ENCODE measurements at places on chromosomes 6 and 20. TPM values are rescaled to one million over a fixed set of nuclear protein-coding genes. Genes with fewer than 3 reads are reported as not detected.

- DNase-seq: no peak
These were observed 732.2 kb downstream of the CBLN4 start for GRCh38 chr20:55273149-55273548.

- no peak for DNase-seq
These were observed 73.9 kb downstream of the DHX35 start for GRCh38 chr20:39036011-39036410.

- DNase-seq: peak; percentile 56
These were observed 2.5 kb upstream of the BPIFA1 start for GRCh38 chr20:33233129-33233774.

- no peak for DNase-seq
These were observed 10.1 kb downstream of the ALDH5A1 start for GRCh38 chr6:24504649-24505586.

GRCh38 chr6:31651602-31652191 lies 764 bp downstream of the BAG6 start:
- DNase-seq: peak; percentile 70

DNA sequence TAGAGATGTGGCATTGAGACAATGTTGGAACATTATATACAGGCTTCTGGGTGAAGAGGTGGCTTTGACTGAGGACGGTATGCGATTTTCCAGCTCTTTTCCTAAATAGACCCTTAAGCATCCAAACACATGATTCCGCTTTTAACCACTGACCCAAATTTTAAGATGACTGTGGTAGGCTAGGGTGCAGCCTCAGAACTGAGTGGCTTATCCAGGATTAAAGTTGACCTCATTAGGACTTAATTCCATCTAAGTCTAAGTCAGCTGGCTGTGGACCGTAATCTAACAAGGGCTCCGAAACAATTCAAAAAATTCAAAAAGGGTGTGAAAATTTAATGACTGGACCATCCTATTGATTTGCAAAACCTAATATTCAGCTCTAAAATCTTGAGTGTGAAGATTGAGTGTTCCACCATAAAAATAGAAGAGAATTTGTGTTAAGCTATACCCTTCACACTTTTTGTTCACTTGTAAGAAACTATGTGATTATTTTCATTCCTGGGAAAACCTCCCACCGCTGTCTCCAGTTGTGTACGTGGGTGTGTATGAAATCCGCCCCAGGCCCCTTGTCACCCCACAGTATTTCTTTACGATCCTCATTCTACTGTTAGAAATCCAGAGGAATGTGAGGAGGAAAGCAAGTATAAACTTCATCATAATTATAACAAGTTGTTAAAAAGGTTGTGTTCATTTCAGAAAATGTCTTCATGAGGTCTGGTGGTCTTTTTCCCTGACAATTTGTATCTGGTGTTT lies 2.7 kb downstream of the PCMTD2 start:
- DNase-seq: no peak

DNA sequence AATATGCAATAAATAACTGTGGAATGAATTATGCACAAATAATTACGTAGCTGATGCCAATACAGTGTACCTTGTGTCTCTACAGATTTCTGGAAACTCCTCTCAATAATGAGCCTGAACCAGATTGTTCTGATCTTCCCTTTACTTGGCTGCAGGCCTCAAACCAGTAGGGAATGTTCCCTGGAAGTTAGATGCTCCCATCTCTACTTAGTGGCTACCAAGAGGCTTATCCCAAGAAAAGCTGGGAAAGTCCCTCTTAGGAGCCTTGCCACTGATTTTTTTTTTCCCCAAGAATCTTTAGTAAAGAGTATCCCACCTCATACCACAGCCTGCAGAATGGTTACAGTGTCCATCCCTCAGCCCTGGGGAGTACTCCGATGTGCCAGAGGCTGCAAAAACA lies 702.1 kb downstream of the RFPL4B start:
- no peak for DNase-seq

DNA sequence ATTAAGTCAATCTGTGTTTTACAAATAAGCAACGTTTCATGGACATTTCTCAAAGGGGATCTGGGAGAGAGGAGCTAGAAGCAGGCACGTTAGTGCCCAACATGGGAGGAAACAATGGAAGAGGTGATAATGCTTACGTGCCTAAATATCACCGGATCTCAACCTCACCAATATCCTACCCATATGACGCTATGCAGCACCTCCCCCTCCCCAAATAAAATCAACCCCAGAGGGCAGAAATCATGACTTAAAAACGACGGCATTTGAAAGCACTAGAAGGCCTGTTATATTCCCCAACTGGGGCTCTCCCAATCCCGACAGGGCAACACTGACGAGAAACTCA lies 425 bp downstream of the HBS1L start:
- no peak for DNase-seq

DNA sequence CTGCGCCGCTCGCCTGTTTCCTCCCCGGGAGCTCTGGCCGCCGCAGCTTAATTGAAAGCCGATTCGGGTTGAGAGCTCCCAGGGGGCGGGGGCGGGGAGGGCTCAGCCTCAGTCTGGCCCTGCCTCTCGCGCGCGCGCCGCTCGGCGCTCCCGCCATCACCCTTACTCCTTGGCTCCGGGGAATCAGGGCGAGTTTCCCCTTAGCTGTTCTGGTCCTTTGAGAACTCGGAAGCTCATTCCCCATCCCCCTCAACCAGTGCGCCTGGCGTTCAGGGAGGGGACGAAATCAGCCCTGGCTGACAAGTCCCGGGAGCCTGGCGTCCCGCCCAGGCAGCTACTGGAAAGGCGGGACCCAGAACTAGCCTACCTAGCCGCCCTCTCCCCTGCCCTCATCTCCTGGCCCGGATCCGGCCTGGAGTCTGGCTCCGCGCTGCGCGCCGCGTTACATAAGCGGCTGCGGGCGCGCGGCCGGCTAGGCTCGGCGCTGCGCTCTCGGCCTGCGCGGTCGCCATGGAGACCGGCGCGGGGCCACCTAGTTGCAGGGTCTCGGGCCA lies 2.8 kb downstream of the SLC12A5 start:
- peak; percentile 89 for DNase-seq

GRCh38 chr20:20273286-20273685 lies 94.6 kb upstream of the INSM1 start:
- DNase-seq: no peak

GRCh38 chr20:22216984-22217383 lies 367.4 kb downstream of the FOXA2 start:
- DNase-seq: no peak

DNA sequence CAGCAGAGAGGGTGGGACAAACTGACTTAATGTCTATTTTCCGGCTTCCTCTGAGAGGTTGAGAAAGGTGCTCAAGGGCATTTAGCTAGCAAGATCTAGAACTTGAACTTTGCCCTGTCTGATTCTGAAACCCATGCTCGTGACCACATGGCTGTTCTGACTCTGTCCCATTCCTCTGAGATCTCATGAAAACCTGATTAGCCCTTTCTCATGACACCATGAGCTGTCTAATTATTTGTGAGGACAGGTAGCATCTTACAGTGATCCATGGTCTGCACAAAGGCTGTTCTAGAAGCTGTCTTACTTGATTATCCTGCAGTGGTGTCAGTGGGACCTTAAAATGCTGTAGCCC lies 89.6 kb upstream of the TOX2 start:
- no peak for DNase-seq

DNA sequence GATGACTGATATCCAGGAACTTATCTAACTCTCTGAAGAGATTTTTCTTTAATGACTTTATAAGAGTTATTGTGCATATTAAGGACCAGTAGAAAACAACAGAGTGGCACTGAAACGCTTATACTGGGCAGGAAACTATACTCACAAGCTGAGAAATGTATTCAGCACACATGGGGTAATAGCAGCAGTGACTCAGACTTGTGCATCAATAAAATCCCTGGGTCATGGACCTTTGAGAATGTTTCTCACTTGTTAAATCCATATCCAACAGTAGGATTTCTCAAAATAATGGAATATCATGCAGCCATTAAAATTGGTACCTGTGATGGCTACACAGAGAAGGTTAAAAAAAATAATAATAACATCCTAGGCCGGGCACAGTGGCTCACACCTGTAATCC lies 219.5 kb downstream of the BTBD9 start:
- no peak for DNase-seq

DNA sequence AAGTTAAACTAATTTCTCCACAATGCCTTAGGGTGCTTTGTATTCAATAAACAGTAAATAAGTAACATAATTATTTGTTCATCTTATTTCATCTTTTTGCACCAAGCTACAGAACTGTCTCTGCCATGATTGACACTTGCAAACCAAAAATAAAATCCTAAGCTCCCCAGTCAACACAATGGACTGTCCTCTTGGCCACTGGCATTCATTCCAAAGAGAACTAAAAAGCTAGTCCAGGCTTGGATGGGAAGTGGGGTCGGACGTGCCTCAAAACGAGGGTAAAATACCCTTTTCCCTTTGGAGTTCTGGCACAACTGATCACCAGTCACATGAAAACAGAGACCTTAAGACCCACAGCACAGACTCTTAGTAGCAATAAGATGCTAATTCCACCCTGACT lies 66.4 kb upstream of the THBS2 start:
- DNase-seq: no peak

DNA sequence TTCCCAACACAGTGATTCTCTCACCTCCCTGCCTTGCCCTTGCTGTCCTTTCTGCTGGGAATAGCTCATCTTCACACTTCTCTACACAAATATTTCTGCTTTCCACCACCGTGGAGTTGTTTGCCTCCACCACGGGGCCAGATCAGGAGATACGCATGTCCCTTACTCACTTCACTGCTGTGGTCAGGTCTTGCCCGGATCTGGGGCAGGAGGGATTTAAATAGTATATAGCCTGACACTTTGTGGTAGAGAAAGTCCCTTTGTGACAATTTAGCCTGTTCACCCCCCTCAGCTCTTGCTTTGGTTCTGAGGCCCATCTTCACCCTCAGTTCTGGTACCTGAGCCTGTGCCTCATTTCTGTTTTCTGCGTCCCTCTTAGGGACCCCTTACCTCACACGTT lies 92.6 kb upstream of the PREP start:
- no peak for DNase-seq

- DNase-seq: peak; percentile 6
These were observed 2.7 kb upstream of the RBM24 start for GRCh38 chr6:17278289-17279063.

DNA sequence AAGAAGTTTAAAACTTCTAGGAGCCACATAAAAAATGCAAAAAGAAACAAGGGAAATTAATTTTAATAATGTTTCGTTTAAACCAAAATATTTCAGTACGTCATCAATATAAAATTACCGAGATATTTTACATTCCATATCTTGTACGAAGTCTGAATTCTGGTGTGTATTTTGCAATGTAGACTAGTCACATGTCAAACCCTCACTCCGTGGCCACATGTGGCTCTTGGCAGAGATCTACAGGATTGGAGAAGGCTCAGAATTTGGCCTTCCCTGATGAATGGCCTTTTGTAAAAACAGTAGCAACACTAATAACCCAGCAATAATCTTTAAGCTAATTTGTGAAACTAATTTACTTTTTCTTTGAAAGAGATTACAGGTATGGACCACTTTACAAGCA lies 217.1 kb downstream of the PRL start:
- no peak for DNase-seq

GRCh38 chr6:80433010-80433672 lies 326.7 kb downstream of the BCKDHB start:
- DNase-seq: no peak

GRCh38 chr6:138467901-138468300 lies 31.4 kb downstream of the NHSL1 start:
- DNase-seq: no peak

- DNase-seq: no peak
These were observed 155.3 kb downstream of the PLCB1 start for GRCh38 chr20:8287340-8287739.

- DNase-seq: no peak
These were observed 59.6 kb upstream of the SDHAF4 start for GRCh38 chr6:70507161-70507560.

DNA sequence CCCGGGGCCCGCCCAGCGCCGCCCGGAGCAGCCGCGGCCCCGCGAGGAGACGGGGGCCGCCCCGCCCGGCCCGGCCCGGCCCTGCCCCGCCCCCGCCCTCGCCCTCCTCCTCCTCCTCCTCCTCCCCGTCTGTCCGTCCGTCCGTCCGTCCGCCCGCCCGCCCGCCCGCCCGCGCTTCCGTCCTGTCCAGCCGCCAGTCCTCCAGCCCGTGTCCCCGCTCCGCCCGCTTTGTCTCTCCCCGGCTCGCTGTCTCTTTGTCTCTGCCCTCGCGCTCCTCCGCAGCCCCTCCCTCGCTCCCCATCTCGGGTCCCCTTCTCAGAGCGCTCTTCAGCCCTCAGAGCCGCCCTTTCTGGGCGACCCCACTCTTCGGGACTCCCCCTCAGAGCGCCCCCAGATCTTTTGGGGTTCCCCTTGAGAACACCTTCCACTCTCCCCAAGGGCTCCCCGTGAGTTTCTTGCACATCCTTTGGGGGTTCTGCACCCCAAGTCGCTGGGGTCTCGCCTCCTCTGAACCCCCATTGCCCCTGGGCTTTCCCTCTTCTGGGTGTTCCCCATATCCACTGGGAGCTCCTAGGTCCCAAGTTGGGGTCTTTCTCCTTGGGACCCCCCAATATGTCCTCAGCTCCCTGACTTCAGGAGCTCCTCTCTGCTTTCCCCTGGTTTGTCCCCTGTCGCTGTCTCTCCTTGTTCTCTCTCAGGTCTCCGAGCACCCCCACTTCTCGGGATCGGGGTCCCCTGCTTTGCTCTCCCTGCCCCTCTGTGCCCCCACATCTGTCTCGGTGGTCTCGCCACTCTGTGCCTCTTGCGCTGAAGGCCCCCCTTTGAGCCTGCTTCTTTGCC lies 79.5 kb upstream of the MYL9 start:
- DNase-seq: peak; percentile 30

- DNase-seq: no peak
These were observed 75.9 kb downstream of the TAF4 start for GRCh38 chr20:61989741-61990140.

GRCh38 chr20:59413326-59413865 lies 113.0 kb downstream of the EDN3 start:
- DNase-seq: no peak

DNA sequence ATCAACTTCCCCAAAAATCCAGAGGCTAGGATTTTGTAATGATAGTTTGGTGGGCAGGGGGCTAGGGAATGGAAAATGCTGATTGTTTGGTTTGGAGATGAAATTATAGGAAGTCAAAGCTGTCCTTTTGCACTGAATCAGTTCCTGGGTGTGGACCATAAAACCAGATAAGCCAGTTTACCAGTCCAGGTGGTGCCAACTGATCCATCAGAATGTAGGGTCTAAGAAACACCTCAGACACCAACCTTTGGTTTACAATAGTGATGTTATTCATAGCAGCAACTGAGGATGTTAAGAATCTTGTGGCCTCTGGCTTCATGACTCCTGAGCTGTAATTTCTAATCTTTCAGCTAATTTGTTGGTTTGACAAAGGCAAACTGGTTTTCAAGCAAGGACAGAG lies 496.6 kb upstream of the EPHA7 start:
- DNase-seq: no peak

BMP5 gene
- total RNA-seq: not detected

TMEM217 gene
- total RNA-seq: 1.2 TPM

ZBP1 gene
- not detected for total RNA-seq

PPDPF gene
- 31.9 TPM for total RNA-seq

SLC17A4 gene
- total RNA-seq: not detected

RBM12 gene
- 72.7 TPM for total RNA-seq

SLC35F1 gene
- not detected for total RNA-seq

NKX2-2 gene
- total RNA-seq: not detected

LY6G5C gene
- not detected for total RNA-seq

TMEM200A gene
- total RNA-seq: not detected

DAAM2 gene
- under 0.01 TPM for total RNA-seq

ZSCAN9 gene
- total RNA-seq: 10.1 TPM

LPIN3 gene
- total RNA-seq: 14.6 TPM
